Immature natural killer cell (primary cell): ENCODE measurements at places on chromosomes 6 and 20.
A peak's percentile ranks its signal among the peaks of the same experiment; 100 is the strongest.

- no peak for DNase-seq
Observed at GRCh38 chr20:278607-279571, 11.7 kb downstream of the C20orf96 start.

DNA sequence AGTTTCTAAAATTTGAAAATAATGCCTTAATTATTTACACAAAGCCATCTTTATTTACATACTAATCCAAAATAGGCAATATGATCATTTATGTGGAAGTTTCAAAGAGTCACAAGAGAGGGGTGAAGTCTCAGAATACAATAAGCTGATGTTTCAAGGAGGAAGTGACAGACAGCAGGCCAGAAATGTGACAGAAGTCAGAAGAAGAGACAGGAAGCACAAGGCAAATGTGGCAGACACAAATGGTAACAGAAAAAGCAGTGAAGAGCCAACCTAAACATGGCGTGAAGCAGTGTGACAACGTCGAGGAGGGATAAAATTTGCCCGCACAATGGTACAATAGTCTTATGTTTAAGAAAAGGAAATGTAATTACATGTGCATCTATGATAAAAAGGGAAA lies 59.8 kb downstream of the SHPRH start:
- no peak for DNase-seq

DNA sequence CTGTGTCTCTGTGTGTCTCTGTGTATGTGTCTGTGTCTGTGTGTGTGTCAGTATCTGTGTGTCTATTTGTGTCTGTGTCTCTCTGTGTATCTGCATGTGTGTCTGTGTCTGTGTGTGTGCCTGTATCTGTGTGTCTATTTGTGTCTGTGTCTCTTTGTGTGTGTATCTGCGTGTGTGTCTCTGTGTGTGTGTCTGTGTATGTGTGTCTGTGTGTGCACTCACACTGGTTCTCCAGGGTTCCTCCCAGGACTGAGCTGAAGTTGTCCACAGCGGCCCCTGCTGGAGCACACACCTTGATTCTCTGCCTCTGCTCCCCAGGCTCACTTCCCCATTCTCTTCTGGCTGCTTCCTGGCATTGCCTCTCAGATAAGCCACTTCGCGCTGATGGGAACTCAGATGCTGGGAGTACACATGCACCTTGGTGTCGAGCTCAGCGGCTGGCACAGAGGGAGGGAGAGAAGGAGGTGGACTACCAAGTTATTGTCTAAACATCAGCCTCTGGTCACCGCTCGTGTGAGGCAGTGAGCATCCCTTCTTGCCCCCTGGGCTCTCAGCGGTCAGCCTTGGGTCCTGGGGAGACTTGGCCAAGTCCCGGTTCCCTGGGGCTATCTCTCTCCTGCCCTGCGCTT lies 104.9 kb upstream of the NXT1 start:
- no peak for DNase-seq

DNA sequence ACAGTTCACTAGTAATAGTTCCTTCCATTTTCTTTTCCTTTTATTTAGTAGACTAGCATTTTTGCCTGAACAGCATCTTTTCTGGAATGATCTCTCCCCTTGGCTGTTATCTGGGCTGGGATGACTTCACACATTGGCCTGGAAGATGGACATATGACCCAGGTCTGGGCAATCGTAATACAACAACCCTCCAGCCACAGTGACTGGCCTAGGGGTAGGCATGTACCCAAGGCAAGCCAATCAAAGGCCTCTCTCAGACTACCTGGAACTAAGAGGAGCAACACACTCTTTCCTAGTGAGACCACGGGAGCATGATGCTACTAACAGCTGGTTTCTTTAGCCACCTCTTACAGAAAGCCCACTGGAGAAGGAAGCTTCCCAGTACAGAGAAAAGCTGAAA lies 252.2 kb downstream of the GMPR start:
- no peak for DNase-seq

DNA sequence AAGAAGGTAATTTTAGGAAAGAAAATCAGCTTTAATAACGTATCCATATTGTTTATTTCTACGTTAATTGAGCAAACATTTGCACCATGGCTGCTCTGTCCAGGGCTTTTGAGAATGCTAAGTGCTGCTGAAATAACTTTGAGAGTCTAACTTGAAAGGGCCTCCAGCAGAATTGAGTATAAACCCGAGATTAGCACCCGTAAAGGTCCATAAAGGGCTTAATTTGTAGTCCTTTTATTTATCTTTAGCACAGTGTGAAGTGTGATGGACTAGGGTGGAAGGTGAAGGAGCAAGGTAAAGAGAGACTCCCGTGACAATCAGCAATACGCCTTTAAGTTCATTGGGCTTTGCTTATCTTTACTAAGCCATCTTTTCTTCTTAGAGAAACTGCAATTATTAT lies 77.7 kb upstream of the SUPT3H start:
- no peak for DNase-seq

GRCh38 chr6:107444277-107444676 lies 15.1 kb downstream of the PDSS2 start:
- DNase-seq, result no peak

DNA sequence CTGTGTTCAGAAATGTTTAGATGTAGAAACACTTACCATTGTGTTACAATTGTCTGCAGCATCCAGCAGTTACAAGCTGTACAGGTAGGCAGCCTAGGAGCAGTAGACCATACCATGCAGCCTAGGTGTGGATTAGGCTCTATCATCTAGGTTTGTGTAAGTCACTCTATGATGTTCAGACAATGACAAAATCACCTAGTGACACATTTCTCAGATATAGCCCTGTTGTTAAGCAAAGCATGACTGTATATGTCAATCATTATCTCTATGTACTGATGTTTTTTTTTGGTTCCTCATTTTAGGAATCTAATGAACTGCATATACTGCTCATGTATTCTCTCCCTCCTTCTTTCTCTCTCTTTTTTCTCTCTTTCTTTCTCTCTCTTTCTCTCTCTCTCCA lies 22.2 kb downstream of the CST8 start:
- no peak for DNase-seq

GRCh38 chr6:160733050-160733646 lies 31.1 kb downstream of the PLG start:
- DNase-seq, result peak; percentile 15

GRCh38 chr6:22206106-22206505 lies 90.7 kb downstream of the PRL start:
- DNase-seq, result no peak

GRCh38 chr20:15565786-15566185 lies 1007.5 kb downstream of the KIF16B start:
- no peak for DNase-seq

- no peak for DNase-seq
Observed at GRCh38 chr6:10315034-10315433, 99.8 kb downstream of the TFAP2A start.

DNA sequence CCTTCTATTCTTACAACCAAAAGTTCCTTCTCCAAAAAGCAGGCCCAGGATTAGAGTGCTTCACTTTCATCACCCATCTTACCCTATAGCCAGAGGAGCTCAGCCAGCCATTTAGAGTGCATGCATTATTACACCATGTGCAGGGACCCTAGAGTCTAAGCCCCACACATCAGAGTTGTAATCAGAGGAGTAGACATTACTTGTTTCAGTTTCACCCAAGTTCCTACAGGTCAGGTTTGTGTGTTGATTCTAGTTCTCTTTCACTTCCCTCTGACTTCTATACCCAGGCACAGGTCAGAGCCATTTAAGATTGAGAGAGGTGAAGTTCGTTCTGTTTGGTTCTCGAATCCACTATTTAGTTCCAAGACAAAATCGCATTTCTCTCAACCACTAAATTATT lies 16.3 kb upstream of the ARFGEF3 start:
- no peak for DNase-seq

- no peak for DNase-seq
Observed at GRCh38 chr6:54646951-54647664, 199.5 kb upstream of the FAM83B start.

- no peak for DNase-seq
Observed at GRCh38 chr6:56399672-56400263, 152.4 kb upstream of the COL21A1 start.

GRCh38 chr20:4813076-4813862 lies 91.6 kb downstream of the PRND start:
- no peak for DNase-seq

DNA sequence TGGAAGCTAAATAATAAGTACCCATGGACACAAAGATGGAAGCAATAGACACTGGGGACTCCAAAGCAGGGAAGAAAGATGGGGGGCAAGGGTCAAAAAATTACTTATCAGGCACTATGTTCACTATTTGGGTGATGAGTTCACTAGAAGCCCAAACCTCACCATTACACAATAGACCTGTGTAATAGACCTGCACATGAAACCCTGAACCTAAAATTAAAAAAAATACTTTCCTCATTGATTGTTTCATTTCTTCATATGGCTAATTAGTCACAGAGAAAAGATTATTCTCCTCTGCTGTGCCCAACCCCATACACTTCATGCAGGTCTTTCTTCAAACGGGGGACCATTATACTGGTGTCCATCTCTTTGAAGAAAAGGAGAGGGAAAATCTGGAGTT lies 213.0 kb upstream of the DTNBP1 start:
- DNase-seq, result no peak

GRCh38 chr6:123016431-123017103 lies 20.5 kb downstream of the CLVS2 start:
- no peak for DNase-seq

GRCh38 chr6:114346451-114346850 lies 3.6 kb upstream of the HS3ST5 start:
- no peak for DNase-seq

- DNase-seq, result no peak
Observed at GRCh38 chr20:64140061-64140931, 24.0 kb upstream of the MYT1 start.

DNA sequence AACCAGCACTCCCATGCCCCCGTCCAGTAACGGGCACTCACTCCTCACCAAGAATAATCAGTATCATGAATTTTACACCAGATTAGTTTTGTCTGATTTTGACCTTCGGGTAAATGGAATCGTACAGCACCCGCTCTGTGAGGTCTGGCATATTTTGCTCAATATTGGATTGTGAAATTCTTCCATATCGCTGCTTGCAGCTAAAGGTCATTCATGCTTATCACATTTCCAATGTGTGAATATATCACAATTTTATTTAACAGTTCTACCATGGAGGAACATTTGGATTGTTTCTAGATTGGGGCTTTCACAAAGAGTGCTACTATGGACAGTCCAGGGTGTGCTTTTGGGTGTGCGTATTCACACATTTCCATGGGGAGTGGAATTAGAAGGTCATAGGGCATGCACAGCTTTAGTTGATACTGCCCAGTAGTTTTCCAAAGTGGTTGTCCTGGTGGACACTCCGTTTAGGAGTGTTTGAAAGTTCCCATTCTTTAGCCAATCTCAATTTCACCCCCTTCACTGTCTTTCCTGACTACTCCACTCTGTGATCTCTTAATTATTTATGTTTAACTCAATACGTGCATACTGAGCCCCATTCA lies 86.6 kb downstream of the ISM1 start:
- DNase-seq, result no peak

GRCh38 chr6:30722280-30723112 lies 2.3 kb downstream of the TUBB start:
- peak; percentile 79 for DNase-seq

DNA sequence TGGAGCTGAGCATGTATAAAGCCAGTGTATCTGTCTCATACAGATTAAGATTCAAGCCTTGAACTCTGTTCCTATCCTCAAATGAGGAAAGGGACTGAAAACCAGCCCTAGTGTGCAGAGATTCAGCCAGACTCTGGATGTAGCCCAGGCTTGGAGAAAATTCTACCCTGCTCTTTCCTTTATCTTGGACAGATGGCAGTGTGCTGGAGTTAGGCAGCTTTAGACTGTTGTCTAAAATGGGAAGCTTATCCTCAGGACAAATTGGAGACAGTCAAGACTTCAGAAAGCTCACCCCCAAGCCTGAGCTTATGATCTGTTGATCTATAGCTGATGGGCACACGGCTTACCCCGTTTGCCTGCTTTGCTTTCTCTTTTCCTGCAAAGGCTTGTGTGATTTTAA lies 1057.6 kb downstream of the KIF16B start:
- DNase-seq, result no peak

- DNase-seq, result no peak
Observed at GRCh38 chr6:20006037-20006436, 168.9 kb downstream of the ID4 start.

DNA sequence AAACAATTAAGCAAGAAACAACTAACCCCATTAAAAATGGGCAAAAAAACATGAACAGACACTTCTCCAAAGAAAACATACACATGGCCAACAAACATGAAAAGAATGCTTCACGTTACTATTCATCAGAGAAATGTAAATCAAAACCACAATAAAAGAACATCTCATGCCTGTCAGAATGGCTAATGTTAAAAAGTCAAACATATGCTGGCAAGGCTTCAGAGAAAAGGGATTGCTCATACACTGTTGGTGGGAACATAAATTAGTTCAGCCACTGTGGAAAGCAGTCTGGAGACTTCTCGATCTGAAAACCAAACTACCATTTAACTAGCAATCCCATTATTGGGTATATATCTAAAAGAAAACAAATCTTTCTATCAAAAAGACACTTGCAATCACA lies 217.5 kb downstream of the TINAG start:
- DNase-seq, result no peak

- no peak for DNase-seq
Observed at GRCh38 chr6:36613200-36613995, 19.2 kb downstream of the SRSF3 start.

- DNase-seq, result no peak
Observed at GRCh38 chr20:37385659-37386504, 39.9 kb downstream of the SRC start.

- no peak for DNase-seq
Observed at GRCh38 chr6:143059663-143060353, 881 bp upstream of the AIG1 start.

DNA sequence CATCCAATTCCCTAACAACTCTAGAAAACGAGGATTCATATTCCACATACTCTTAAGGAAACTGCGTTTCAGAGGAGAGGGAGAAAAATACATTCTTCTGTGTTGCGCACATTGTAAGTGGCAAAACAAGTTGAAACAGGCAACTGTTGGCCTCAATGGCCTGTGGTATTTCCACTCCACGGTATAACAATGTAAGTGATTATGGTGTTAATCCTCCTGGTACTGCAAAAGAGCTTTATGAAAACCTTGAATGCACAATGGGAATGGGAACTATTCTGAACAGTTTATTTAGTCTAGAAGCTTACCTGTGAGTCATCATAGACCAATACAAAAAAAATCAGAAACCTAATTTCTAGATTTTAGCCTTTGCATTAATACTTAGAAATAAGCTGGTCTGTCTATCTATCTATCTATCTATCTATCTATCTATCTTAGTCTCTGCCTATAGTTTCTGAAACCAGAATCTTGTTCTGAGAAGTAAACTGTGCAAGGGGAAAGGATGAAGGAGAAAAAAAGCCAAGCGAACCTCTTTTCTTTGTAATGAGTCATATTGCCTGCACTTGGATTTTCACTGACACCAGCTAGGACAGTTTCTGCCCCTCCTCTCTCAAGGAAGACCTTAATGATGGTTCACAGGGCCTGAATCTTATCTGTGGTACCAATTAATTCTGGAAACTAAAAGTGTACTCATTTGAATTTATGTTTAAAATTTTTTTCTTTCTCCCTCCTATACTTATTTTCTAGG lies 101.5 kb downstream of the RNF144B start:
- no peak for DNase-seq
